ENCODE measurements at places on chromosomes 2 and 18.

GRCh38 chr18:33210575-33211189, 229.8 kb downstream of the CCDC178 start:
- DNase-seq, result no peak

DNA sequence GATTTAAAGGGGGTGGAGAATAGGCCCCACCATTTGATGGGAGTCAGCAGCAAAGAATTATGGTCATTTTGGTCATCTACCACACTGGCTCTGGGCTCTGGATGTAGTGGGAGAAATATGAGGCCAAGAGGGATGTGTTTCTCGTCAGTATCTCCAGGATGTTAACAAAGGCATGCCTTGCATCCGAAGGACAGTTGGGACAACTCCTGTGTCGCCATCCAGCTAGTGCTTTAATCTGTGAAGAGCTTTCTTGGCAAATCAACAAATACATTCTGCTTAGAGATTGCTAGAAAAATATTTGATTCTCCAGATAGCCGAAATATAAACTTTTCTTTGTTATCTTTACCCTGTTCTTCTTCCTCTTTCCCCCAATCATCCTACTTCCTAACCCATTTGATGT, 287.1 kb upstream of the TNP1 start:
- DNase-seq, result no peak

DNA sequence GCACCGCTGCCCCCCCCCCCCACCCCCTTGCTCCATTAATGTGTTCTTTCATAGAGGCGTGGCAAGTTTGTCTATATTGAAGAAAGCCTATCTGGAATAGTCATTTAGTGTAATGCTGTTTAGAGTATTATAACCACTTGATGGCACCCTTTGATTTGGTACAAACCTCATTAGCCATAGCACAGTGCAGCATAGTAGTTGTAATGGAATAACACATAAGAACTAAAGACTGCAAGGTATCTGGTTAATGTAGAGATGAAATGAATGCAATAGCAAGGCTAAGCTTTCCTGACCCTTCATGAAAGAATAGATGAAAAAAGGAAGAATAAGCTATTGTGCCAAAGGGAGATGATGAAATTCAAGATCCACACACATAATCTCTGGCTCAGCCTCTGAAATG, 81.9 kb downstream of the EHBP1 start:
- peak; percentile 37 for DNase-seq

GRCh38 chr2:219442256-219443015, 7.8 kb downstream of the SPEG start:
- DNase-seq, result no peak

GRCh38 chr2:239269173-239269885, 131.5 kb downstream of the HDAC4 start:
- no peak for DNase-seq

GRCh38 chr2:215019085-215019484, 119.3 kb downstream of the ABCA12 start:
- no peak for DNase-seq

DNA sequence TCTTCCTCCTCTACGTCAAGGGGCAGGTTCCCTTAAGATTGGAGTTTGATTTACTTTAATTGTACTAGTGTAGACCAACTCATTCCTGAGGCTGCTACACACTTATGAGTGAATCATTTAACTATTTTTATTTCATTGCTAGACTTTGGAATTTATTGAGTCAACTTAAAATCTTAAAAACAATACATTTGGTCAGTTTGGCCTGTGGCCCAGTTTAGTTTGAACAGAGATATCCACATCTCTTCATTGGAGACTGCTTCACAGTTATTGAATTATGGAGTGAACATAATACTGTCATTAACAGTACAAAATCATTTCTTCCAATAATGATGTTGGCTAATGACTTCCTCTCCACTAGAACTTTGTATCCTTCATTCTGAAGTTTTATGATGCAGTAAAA, 34.5 kb upstream of the STPG4 start:
- peak; percentile 54 for DNase-seq

DNA sequence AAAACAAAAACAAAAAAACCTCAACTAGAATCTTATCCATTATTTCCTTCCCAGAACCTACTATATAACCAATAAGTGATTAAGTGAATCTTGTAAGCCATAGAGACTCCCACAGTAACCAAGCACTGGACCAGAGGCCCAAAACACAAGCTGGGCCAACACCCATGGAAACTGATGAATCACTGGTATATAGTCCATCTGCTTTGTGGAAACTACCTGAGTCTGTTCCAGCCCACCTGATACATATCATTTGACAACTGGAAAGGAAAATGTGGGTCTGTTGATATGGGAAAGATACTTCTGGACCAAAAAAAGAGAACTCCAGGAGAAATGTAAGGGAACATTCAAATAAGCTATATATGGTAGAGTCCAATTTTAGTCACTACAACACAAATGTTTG, 252.8 kb downstream of the MREG start:
- DNase-seq, result no peak

GRCh38 chr2:197356136-197356535, 45.6 kb upstream of the ANKRD44 start:
- no peak for DNase-seq

DNA sequence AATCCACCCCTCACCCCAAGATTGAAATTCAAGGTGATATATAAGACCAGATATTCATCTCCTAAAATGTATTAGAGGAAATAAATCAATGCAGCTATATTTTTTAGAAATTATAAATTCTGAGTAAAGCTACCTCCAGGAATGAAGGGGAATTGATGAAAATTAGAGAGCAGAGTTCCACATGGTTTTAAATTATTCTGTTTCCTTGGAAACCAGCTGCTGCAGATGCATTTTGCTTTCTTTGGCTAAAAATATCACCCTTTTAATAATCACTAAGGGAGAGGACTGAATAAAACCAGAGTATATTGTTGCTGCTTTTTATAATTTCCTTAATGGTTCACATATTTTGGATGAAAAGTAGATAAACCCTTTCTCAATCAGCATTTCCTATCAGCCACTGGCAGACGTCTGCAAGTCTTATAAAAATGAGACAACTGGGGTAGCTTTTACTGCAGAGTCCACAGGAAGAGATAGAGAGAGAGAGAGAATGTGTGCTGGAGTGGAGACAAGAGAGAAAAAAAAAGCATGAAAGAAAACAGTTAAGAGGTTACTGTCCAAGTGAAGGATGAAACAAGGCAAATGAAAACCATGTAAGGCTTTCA, 2.0 kb downstream of the CSRNP3 start:
- DNase-seq, result no peak

GRCh38 chr18:23852236-23853045, 162.1 kb upstream of the TTC39C start:
- DNase-seq, result no peak

GRCh38 chr18:32042337-32042736, 23.7 kb downstream of the RNF125 start:
- no peak for DNase-seq

GRCh38 chr18:35497027-35497369, 762 bp downstream of the INO80C start:
- no peak for DNase-seq

- no peak for DNase-seq
Observed at GRCh38 chr2:122139739-122140420, 384.4 kb downstream of the TSN start.

GRCh38 chr18:51811883-51812282, 528.1 kb upstream of the DCC start:
- DNase-seq, result no peak

DNA sequence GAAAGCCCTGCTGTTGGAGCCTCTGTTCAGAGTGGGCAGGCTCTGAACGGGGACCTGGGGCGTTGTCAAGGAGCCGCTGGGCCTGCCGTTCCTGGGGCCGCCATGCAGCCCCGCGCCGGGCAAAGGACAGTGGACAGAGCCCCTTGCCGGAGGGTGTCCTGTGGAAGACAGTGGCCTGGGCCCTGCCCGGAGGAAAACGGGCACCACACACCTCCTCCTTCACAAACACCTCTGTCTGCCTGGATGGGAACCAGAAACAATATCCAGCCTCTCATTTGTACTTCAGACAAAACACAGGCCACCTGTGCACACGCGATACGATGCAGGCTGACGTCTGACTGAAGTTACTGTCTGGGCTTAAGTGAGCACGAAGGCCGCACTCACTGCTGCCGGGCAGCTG, 233.7 kb downstream of the TWIST2 start:
- no peak for DNase-seq

- no peak for DNase-seq
Observed at GRCh38 chr2:201931475-201931874, 102.2 kb upstream of the FZD7 start.

- DNase-seq, result no peak
Observed at GRCh38 chr18:51076503-51076902, 46.5 kb downstream of the SMAD4 start.

DNA sequence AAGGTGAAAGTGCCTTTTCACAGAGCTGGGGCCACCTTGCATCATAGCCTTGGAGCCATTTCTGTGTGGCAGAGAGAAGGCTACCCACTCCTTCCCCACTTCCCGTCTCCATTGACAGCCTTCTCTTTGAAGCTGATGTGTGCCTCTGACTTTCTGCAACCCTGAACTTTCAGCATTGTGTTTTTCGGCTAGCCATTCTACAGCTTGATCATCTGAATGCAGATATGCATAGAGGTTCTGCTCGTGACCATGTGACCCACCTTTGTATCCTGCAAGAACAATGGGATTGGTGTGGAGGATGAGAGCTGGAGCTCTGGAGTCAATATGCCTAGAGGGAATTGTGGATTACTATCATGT, 69.1 kb upstream of the KCNE4 start:
- DNase-seq, result no peak

DNA sequence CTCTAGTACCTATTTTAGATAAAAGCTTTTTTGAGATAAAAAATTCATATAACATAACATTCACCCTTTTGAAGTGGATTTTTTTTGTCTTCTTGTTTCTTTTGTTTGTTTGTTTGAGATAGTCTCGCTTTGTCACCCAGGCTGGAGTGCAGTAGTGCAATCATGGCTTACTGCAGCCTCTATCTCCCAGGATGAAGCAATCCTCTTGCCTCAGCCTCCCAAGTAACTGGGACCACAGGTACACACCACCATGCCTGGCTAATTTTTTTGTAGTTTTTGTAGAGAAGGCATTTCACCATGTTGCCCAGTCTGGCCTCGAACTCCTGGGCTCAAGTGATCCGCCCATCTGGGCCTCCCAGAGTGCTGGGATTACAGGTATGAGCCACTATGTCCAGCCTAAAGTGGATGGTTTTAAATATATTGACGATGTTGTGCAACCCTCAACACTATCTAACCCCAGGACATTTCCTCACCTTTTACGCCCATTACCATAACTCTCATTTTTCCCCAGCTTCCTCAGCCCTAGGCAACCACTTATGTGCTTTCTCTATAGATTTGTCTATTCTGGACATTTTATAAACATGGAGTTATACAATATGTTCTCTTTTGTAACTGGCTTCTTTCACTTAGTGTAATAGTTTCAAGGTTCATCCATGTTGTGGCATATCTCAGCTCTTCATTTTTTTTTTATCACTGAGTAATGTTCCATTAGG, 38.8 kb downstream of the CTIF start:
- no peak for DNase-seq

DNA sequence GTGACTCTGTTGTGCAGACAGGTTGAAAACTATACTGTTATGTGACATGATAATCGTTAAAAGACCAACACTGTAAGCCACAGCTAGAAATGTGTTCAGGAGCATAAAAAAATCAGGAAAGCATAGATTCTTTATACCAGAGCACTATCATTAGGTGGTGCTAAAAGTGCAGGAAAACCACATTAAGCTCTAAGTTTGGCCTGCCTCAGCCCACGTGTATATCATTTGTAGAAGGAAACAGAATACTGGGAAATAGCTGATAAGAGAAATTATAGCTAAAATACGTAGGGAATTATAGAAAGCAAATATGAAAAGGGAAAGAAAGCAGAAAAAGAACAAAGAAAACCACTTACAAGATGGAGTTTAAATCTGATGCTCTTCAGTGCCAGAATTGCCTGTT, 26.5 kb upstream of the C2orf74 start:
- DNase-seq, result peak; percentile 51

DNA sequence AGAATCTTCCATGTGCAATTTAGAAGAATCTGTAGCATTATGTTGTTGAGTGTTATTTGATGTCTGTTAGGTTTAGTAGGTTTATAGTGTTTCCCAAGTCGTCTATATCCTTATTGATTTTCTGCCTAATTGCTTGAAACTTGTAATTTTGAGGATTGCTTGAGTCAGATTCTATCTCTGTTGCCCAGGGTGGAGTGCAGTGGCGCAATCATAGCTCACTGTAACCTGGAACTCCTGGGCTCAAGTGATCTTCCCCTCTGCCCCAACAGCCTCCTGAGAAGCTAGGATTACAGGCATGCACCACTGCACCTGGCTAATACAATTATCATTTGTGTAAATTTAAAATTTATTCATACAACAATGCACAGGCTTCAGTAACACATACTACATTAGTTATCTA, 3.1 kb upstream of the TCF23 start:
- no peak for DNase-seq

GRCh38 chr2:100780203-100781008, 39.5 kb upstream of the NPAS2 start:
- peak; percentile 44 for DNase-seq

DNA sequence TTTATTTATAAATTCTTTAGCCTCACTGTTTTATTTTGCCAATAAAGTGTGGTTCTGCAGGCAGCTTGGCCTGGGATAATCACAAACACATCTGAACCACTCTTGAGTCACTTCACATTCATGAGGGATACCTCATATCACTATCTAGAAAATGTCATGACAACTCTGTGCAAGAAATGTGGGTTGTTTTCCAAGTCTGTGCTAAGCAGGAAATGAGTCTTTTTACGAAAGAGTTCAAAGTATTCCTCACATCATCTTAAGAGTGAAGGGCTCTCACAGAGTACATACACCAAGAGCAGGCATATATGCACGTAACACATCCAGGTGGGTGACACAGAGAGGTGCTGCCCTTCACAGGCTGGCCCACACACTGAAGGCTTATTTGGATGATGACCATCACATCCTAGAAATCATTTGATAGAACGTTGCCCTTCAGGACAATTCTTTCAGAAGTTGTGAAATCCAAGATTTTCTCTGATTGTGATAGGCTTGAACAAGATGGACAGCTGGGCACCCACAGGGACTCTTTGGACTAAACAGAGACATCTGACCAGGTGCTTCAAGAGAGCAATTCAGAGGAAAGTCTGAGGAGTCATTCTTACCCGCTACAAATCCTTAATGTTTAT, 811.1 kb upstream of the LRATD1 start:
- DNase-seq, result peak; percentile 5

- DNase-seq, result no peak
Observed at GRCh38 chr2:231057590-231057989, 923 bp downstream of the PSMD1 start.

DNA sequence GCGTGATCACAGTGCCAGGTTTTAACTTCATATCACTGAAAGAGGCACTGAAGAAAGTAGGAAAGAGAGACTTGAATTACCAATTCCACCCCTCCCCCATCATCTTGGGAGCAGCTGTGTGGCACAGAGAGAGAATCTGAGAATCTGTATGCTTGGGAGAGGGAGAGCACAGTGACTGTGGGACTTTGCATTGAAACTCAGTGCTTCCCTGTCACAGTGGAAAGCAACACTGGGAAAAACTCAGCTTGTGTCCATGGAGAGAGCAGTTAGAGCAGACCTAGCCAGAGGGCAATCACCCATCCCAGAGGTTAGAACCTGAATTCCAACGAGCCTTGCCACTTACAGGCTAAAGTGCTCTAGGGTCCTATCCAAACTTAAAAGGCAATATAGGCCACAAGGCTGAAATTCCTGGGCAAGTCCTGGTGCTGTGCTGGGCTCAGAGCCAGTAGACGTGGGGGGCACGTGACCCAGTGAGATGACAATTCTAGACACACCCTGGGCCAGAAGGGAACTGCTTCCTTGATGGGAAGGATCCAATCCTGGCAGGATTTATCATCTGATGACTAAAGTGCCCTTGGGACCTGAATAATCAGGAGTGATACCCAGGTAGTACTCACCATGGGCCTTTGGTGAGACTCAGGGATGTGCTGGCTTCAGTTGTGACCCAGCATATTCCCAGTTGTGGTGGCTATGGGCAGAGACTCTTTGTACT, 15.5 kb upstream of the ABCB11 start:
- no peak for DNase-seq

Data from HTR-8/SVneo (cell line).